ENCODE measurements at places on chromosomes 1 and 21.

DNA sequence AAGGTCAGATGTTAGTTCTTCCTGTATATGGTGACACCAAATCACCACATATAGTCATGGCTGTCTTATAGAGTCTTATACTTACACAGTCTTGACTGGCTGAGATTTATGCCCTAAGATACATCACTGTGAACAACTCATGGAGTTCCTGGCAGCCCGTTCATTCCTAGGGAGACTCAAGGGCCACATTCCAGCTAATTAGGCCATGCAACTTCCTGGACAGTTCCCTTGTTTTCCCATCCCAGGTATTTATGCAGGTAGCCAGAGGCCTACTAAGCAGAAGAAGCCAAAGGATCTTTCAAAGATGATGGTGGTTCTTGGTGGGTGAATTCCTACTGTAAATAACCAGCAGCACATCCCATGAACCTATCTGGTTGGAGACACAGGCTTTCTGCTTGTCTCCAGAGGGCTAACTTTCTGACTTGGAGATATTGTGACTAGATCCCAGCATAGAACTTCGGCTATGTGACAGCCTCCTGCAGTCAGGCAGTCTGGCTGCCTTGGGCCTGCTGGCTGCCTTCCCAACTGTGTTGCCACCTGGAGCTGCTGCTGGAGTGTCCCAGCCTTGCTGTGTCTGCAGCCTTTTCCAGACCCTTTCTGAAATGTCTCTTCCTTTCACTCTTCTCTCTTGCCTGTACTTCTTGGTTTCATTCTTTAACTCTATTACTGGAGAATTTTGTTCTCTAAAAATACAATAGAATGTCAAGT is 283.8 kb downstream of the CACNA1E start:
- DNase-seq = no peak

- no peak for DNase-seq
These were observed 213.7 kb upstream of the VAMP3 start for GRCh38 chr1:7557301-7557891.

DNA sequence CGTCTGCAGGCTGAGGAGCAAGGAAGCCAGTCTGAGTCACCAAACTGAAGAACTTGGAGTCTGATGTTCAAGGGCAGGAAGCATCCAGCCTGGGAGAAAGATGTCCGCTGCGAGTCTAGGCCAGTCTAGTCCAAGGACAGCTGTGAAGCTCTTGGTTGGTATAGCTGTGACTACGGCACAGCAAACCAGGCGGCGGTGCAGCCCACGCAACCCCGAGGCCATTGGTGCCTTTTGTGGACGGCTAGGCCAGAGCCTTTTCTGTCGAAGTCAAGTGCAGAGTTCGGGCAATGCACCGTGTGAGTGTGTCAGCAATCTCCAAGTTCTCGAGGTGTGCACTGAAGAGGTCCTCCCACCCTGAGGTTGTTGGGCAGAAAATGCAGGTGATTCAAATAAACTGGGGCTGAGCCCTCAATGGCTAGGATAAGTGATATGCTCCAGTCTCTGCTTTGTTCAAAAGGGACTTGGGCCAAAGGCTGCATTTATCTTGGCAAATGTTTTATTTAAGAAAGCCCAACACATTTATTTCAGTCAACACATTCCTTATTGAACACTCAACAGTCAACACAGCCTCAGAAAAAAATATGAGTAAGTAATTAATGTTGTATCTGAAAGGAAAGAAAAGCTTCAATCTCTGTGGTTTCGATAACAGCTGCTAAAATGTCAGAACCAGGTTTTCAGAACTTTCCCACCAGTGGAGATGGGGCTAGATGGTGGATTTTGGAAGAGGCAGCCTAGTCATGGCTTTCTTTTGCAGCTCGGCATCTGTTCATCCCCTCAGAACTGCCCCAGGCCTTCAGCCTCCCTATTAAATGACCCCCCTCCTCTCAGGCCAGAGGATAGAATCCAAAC is 78.1 kb upstream of the COX20 start:
- no peak for DNase-seq

DNA sequence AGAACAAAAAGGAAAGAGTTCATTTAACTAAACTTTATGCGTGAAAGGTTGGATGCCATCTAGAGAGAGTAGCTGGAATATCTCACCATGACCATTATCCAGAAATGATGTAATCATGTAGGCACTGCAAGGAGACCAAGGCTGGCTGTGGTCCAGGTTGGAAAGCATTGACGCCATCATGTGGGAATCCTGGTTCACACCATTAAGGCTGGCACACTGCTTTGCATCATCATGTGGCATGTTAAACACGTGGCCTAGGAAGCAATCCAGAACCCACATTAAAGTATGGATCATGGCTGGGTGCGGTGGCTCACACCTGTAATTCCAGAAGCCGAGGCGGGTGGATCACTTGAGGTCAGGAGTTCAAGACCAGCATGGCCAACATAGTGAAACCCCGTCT is 4.3 kb downstream of the ADAMTS1 start:
- DNase-seq = no peak

GRCh38 chr1:84424513-84425149 is 26.3 kb downstream of the DNASE2B start:
- DNase-seq = no peak

DNA sequence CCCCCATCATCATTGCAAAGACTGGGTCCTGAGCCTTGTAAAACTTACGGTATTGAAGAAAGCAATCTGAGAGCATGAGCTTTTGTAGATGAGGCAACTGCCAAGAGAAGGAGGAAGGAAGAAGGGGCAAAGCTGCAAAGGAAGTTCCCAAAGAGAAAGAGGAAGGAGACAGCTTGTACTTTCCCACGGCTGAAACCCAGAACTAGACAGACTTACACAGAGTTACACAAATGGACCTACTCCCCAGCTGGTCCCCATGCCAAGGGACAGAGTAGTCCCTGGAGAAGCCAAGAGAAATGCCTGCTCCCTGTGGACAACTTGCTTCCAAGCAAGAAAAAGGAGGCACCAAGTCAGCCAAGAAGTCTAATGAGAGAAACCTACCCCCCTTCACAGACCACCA is 22.6 kb downstream of the SLC5A9 start:
- no peak for DNase-seq

- DNase-seq = no peak
These were observed 17.5 kb downstream of the UMODL1 start for GRCh38 chr21:42088658-42089057.

DNA sequence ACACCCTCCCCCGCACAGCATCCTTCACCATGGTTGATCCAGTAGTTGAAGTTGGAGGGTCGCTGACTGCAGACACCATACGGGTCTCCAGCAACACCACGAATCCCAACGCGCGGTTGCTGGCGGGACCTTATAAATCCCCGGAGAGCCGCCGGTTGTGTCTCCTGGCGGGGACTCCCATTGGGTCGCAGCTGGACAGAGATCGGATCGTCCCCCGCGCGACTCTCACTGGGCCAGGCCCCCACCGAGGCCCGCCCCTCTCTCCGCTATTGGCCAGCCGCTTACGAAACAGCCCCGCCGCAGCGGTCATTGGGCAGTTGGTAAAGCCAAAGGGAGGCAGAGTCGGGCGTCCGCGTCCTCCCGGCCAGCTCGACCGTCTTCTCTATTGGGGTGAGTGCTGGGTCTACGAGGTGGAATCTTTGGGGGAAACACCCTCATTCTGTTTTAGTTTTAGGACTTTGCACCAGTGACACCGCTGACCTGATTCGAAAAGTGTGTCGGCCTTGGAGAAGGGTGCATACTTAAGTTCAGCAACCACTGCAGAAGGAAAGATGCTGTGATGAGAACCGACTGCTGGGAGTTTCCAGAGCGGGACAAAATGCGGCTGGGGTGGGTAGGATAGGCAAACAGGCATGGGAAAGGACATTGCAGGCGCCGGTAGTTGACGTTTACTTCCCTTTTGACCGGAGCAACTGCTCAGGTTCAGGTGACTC is 27.4 kb downstream of the RABIF start:
- DNase-seq = no peak

DNA sequence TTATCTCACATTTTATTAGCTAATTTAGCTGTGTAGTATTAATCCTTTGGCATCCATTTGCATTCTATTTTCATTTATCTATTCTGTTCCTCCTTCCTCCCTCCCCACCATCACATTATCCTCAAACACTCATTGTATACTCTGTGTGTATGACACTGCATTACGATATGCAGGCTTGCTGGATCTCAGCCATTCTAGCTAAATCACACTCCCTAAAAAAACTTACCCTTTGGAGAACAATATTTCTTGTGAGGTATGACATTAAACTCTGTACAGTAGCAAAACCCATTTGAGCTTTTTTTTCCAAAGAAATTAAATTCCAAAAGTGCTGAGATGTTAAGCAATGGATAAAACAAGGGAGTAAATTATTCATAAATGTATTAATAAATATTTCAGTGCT is 11.4 kb upstream of the RAB3GAP2 start:
- DNase-seq = no peak

DNA sequence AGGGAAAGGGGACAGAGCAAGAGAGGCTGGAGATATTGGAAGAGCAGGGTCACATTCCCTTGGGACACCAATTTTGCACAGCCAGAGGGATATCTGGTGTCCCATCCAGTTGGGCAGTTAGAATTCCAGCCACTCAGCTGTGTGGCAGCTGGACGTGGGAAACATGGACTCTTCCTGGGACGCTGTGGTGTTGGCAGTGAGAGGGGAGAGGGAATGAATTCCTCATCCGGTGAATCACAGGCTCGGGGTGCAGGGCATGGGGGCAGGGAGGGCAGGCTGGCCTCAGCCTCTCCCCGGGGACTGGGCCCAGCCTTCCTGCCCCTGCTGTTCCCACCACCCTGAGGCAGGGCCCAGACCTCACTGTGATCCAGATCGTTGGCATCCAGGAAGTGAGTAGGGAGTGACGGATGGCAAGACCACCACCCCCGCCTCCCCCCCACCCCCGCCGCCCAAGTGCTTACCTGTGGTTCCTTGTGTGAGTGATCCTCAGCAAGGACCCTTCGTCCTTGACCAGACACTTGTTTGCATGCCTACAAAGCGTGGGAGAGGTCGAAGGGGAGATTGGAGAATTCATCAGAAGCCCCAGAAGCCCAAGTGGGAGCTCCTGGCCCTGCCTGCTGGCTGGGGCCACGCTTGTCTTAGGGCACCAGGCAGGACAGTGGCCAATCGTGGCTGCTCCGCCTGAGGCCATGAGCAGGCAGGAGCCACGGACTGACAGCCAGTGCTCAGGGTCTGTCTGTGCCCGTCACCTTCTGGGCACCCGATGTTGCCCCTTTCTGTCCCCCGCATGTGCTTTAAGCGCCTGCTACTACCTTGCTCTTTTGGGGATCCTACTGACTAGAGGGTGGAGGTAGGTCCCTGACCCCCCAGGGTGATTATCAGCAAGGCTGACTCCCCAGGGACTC is 8.7 kb downstream of the WNT3A start:
- DNase-seq = no peak

- DNase-seq = no peak
These were observed 92.1 kb upstream of the SLC44A3 start for GRCh38 chr1:94727846-94728715.

DNA sequence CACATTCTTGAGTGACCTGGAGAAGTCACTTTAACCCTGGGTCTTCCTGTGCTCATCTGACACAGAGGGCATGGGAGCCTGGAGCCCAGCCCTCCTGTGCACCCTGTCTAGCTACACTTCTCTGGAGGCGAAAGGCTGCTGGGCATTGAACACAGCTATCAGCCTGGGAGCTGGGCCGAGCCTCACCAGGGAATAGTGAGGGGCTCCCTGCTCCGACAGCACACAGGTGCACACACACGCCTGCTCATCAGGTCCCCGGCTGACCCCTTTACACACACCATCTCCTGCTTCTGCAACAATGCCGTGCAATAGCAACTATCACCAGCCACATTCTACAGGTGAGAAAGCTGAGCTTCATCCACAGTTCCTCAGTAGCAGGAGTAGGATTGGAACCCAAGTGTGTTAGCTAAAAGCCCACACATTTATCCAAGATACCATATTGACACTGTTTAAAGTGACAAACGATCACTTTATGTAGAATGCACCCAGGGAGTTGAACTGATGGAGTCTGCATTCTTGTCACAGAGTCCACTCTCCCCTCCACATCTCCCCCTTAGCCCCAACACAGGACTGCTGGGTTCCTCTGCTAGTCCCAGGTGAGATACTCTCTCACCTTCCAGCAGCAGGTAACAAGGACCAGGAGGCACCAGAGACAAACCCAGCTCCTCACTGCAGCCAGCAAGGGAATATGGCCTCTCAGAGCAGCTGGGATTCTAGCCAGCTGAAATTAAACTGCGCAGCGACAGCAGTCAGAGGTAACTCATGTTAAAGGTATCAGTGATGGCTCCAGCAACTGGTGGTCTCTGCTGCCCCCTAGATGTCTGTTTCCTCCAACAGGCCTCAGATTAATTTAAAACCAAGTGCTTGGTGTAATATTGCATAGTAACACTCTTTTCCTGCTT is 18.3 kb upstream of the CAPN8 start:
- DNase-seq = no peak

GRCh38 chr1:226692823-226693222 is 46.3 kb downstream of the ITPKB start:
- no peak for DNase-seq

DNA sequence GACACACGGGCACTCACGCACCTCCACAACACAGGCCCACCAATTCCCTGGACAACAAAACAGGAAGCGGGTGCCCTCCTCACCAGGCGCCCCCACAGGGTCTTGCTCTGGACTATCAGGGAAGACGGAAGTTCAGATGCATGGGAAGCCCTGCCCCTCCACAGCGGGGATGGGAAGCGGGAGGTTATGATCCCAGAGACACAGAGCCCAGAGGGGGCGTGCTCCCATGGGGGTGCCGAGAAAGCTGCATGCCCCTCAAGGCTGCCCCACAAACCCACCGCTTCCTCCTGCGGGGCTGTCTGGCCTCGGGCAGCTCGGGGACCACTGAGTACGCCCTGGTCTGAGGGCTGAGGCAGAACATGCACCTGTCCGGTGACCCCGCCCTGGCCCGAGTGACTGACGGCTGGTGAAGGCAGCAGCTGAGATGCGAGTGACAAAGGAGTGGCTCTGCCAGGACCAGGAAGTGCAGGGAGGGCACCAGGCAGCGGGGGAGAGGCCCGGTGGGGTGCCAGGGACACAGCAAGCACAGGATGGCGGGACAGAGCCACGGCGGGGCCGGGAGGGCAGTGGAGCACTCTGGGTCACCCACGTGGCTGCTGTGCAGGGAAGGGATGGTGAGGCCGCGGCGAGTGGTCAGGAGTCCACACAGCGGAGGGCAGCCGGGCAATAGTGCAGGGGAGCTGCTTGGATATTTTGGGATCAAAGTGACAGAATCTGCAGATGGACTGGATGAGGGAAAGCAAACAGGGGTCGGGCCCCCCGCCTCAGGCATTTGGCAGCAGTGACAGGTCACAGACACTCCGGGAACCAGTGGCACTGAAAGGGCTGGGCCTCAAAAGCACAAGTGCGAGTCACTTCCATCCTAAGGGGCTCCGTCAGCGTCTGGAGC is 18.6 kb downstream of the NADK start:
- no peak for DNase-seq

- DNase-seq = no peak
These were observed 36.7 kb downstream of the AJAP1 start for GRCh38 chr1:4690951-4691675.

GRCh38 chr1:55506740-55507577 is 291.8 kb upstream of the USP24 start:
- no peak for DNase-seq

- no peak for DNase-seq
These were observed 283.4 kb downstream of the PTPRU start for GRCh38 chr1:29519788-29520110.
